Fibroblast of pulmonary artery (primary cell): ENCODE measurements at places on chromosomes 16 and 17.
A peak's percentile ranks its signal among the peaks of the same experiment; 100 is the strongest.

DNA sequence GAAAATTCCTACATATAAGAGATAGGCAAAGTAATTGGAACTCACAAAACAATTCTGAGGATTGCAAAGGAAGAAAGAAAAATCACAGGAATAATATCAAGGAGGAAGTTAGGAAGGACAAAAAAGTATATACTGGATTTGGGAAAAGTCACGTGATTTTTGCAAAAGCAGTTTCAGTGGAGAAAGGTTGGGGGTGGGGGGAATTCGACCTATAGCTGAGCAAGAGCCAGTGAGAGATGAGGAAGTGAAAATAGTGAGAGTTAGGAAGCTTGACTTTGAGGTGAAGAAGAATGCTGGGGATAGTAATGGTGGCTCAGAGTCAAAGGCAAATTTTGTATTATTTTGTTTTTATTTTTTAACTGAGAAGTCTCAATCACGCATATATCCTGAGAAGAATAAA, 438.0 kb upstream of the PMFBP1 start:
- DNase-seq: no peak

DNA sequence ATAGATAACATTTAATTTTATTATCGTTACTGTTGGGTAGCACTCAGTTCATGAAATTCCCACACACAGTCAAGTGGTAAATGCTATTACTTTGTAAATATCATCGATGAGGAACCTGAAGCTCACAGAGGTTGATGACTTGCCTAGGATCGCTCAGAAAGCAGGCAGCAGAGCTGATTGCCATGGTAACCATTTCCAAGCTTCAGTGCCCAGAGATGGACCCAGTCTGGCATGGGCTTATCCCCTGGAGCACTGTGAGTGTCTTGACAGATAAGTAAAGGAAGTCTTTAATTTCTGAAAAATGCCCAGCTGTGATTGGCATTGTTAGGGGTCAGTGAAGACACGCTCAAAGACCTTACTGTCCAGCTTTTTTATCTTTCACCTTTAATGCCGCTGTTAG, 95.0 kb downstream of the PRKCB start:
- no peak for DNase-seq

DNA sequence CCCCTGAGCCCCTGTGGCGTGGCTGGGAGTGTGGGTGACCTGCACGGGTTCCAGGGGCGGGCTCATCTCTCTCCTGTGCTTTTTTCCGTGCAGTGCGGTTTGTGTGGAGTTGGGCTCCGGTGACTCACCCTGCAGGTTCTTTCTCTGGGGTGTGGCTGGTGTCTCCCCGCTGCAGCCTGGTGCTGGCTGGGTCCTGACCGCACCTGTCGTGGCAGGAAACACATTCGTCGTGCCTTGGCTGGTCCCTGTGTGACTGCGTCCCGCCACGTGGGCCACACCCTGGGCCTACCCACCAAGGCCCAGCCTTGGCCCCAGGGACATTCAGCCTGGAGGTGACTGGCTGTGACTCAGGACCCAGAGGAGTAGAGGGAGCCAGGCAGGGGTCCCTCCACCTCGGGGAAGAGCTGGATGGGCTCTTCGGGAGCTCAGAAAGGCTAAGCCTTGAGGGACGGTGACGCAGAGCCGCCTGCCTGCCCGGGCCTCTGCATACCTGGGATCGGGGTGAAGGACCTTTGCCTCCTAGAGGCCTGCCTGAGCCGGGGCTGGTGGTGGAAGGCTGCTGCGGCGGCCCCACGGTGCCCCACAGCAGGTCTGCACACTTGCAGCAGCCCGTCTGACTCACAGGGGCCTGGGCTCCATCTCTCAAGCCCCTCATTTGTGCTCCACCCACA, 7.8 kb downstream of the TRAF7 start:
- no peak for DNase-seq

DNA sequence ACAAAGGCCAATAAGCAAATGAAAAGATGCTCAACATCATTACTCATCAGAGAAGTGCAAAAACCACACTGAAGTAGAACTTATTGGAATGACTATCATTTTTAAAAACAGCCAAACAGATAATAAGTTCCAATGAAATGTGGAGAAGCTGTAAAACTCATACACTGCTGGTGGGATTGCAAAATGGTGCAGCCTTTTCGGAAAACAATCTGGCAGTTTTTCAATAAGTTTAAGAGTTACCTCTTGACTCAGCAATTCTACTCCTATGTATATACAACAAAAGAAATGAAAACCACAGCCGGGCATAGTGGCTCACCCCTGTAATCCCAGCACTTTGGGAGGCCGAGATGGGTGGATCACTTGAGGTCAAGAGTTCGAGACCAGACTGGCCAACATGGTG, 49.3 kb downstream of the AKAP10 start:
- peak; percentile 11 for DNase-seq

DNA sequence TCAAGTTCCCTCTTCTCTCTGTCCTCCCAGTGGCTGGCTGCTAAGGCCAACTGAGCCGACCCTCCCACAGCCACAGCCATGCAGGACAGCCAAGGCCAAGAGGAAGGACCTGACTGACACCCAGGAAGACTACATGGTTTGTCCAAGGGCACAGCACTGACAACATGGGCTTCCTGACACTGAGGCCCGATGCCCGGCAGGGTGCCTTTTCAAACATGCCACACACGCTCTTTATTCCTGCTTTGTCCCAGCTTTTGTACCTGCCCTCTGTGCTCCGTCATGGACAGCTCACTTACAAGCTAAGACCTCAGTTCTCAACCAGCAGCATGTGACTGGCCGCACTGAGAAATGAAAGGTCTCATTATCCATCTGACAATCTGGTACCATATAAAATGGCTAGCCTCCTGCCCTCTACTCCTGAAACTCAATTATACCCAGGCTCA, 45.8 kb downstream of the TEX2 start:
- no peak for DNase-seq
